ENCODE measurements at places on chromosomes 5 and 9.

DNA sequence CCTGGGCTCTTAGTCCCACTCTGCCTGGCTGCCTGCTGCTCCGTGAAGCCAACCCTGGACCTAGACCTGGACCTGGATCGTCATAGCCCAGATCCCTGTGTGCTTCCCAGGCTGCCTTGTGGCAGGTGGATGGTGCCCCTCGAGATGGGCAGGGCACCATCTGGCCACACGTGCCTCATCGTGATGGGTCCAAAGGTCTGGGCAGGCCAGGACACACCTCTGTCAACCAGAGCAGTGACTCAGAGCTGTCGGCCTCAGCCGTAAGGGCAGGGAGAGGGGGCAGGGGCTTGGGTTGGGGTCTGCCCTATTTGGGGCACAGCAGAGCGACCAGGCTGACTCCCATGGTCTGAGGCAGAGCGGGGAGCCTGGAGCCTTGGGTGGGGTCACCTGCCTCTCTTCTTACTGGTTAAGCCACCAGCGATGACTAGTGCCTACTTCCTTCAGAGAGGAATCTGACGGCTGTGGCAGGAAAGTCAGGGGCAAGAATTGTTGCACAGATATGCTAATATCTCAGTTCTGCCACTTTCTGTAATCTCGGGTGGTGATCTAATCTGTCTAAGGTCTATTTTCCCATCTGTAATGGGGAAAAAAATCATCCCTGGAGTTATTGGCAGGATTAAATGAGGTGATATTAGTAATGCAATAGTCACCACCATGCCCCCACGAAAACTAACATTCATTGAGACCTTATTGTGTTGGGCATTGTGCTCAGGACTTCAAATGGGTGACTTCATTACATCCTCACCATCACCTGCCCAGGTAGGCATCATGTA lies 3.2 kb upstream of the CDHR2 start:
- DNase-seq = no peak

GRCh38 chr5:140042643-140043507 lies at the start of gene NRG2:
NRG2 (minus strand) TSS chr5:140043299.
- peak; percentile 34 for DNase-seq

DNA sequence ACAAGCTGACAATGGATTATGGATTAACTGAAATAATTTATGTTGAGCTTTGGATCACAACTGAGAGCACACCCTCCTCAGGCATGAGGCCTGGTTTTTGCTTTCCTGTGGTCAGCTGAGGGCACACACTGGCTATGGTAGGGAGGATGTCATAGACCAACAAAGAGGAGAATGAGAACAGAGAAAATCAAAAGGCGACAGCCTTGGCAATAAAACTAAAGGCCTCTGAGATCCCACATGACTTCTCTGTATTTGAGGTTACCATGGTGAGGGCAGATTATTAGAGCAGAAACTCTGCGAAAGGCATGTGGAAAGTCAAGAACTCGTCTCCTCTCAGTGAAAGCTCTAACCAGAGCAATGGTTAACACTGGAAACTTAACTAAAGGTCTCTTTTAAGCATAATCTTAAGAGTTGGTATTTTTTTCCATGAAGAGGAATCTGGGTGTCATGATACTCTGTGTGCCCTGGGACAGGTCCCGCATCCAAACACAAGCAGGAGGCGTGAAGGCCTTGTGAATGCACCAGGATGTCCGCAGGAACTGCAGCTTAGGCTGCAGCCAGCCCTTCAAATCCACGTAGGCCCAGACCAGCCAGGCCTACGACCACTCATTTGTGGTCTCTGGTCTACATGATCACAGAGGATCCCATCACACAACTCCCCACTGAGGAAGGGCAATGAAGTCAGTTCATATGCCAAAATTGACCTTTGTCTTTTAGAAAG lies 12.4 kb upstream of the MEIKIN start:
- DNase-seq = no peak

DNA sequence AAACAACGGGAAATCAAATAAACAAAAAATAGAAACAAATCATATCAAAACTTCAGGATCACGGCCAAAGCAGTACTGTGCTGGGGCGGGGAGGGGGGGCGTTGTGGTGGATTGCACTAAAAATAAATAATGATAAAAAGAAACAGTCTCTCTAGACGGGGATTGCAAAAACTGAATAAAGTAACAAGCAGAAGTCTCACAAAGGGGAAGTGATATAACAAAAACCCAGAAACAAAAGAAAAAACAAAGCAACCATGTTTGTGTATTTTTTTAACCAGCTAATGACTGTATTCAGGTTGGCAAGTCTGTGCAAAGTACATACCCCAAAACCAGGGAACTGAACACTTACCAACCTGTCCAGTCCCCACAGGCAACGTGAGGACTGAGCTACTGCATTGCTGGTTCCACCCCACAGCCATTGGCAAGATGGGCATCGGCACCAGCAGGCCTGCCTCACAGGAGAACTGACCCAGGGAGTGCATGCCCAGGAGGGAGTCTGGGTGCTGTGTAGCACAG lies 24.1 kb downstream of the BICD2 start:
- DNase-seq = no peak

DNA sequence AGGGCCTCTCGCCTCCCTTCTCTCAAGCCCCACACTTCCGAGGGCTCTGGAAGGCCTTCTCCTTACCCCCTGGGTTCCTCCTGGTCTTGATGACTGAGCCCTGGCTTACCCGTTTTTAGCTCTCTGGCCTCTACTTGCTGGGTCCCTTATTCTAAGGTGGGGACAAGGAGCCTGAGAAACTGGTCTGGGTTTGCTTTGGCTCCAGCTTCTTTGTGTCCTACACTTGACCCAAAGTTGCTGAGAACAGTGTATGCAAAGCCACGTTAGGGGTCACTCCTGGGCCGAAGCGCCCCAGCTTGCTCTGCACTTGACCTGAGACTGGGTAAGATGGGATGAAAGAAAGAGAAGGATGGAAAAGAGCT lies 788 bp downstream of the ZNF346 start:
- DNase-seq = no peak

DNA sequence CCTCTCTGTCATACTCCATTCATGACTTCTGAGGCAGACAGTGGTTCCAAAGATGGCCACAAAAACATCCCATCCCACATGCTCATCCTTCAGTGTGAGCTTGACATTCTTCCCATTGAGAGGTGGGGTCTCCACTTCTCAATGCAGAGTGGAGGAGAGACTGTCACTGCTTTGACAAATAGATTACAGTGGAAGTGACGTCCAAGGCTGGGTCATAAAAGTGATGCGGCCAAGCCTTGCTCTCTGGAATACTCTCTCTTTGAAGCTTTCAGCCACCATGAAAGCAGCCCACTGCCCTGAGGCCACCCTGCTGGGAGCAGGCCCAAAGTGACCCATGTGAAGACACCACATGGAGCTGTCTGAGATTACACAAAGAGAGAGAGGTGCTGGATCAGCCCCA lies 59.0 kb upstream of the DNAH5 start:
- DNase-seq = no peak

DNA sequence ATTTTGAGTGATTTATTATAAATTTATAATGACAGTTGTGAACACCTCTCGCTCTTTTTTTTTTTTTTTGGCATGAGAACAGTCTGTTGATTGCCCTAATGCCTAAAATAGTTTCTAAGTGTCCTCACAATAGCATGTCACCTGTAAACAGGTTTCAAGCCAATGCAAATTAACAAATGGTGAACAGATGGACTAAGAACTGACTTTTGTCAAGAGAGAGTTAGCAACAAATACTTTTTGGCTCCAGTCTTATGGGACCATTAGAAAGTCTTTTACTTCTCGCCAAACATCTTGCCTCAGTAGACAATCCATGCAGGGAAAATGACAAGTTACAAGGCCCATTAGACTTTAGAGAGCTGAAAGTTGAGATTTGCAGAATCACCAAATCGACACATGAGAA lies 67.8 kb downstream of the MED27 start:
- no peak for DNase-seq

DNA sequence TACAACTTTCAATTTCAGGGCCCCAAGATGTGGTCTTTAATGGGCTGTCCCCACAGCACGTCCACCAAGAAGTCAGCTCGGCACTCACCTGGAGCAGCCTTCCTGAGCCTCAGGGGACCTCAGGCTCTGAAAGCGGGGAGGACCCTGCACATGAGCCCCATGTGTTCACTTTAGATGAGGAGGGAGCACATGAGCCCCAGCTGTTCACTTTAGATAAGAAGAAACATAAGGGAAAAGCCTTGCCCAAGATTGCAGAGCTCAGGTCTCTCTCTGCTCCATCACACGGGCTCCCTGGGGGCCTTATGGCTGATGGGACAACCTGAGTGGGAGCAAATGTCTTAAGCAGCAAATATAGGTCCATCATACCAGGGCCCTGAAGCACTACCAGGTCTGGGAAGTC lies 56.4 kb downstream of the NIPSNAP3B start:
- DNase-seq = no peak

DNA sequence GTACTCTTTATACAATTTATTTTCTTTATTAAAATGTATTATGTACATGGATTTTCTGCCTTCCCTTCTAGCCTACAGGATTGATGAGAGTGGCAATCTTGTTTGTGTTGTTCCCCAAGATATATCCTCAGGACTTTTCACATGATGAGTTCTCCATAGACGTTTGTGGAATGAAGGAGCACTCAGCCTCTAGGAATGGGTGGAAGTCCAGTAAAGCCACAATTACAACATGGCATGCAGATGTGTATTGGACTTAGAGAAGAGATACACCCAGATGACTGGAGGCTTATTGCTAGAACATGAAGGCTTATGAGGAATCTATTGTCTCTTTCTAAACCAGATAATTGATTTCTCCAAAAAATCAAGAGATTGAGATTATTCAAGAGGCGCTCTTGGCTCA lies 8.2 kb upstream of the DOCK2 start:
- no peak for DNase-seq

DNA sequence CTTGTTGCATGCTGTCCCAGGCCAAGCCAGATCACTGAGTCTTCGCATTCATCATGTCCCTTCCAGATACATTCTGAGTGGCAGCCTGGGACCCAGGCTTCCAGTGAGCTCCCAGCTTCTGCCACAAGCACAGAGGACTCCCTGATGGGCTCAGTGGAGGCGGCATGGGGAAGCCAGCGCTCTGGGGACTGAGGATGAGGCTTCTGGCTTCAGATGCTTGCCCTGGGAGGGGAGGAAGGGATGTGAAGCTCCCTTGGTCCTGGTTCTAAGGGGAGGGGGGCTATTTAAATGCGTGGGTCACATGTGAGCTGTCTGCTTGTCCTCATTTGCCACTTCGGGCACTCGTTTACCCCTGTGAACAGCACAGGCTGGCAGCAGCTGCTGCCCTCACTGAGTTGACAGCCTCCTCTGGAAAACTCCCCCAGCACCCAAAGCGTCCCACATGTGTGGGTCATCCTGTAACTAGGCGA lies 174.0 kb downstream of the NR3C1 start:
- DNase-seq = no peak

GRCh38 chr5:163809473-163809872 lies 304.1 kb downstream of the MAT2B start:
- no peak for DNase-seq

DNA sequence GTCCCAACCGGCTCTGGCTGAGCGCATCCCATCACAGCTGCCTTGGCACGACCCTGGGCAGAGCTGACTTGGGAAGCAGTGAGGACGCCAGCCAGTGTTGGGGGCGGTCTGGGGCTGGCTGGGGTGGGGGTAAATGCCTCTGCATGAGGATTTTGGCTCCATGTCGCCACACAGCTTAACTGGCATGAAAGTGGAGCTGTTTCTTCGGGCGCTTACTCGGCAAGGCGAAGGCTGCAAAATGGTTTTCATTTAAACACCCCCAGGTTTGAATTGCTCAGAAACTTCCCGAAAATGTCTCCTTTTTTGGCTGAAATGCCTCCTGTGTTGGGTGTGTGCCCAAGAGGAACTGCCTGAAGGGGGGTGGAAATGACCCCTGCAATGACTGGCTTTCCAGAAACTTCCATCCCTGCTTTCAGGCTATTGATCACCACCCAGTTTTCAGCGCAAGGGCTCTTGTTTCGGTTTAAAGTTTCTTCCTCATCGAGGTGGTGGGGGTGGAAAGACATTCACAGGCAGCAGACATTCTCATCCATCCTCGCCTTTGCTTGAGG lies 38.3 kb downstream of the PTGES start:
- DNase-seq = no peak

GRCh38 chr5:78903353-78903752 lies 81.8 kb downstream of the ARSB start:
- DNase-seq = no peak

DNA sequence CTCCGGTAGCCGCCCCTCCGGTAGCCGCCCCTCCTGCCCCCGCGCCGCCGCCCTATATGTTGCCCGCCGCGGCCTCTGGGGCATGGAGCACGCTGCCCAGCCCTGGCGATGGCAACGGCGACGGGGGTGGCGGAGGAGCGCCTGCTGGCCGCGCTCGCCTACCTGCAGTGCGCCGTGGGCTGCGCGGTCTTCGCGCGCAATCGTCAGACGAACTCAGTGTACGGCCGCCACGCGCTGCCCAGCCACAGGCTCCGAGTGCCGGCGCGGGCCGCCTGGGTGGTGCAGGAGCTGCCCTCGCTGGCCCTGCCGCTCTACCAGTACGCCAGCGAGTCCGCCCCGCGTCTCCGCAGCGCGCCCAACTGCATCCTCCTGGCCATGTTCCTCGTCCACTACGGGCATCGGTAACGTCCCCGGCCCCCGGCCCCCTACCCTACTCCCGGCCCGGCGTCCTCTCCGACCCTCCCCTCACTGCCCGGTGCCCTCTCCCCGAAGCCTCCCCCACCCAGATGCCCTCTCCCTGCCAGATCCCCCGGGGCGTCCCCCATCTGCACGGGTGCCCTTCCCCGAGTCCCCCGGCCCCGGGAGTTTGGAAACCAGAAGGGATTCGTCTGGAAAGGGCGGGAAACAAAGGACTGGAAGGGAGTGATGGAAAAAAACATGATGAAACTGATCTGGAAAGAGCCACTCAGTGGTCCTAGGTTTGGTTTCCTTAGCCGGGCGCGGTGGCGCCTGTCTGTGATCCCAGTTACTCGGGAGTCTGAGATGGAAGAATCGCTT lies 417 bp downstream of the SRD5A1 start:
- DNase-seq = no peak

- no peak for DNase-seq
Measured at GRCh38 chr5:78930721-78931120, 54.4 kb downstream of the ARSB start.

GRCh38 chr5:5360941-5361520 lies 61.4 kb upstream of the ICE1 start:
- DNase-seq = no peak

DNA sequence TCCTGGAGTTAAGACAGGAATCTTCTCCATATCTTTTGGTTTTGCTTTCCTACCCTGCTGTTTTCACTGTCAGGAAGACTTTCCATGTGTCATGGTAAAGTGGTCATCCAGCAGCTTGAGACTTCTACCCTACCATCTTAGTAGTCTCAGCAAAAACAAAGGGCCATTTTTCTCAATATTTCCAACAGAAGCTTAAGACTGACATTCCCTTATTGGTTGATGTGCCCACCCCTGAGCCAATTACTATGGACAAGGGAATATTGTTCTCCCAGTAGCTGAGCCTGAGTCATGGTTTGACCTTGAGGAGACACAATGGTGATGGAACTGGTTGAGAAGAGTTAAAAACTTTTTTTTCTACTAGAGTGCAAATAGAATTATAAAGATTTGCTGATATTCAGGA lies 105.6 kb downstream of the CSNK1G3 start:
- no peak for DNase-seq

DNA sequence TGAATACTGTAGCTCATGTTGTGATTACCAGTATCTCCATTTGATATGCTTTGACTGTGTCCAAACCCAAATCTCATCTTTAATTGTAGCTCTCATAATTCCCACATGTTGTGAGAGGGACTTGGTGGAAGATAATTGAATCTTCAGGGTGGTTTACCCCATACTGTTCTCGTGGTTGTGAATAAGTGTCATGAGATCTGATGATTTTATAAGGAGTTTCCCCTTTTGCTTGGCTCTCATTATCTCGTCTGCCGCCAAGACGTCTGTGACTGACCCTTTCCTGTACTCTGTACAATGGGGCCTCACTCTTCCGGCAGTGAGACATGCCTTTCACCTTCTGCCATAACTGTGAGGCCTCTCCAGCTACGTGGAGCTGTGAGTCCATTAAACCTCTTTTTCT lies 59.3 kb downstream of the TRIO start:
- DNase-seq = peak; percentile 94

Measured in RCC 7860 (cell line).